ENCODE measurements at places on chromosomes 1 and 21.

GRCh38 chr1:36349241-36349671 lies 25.8 kb upstream of the EVA1B start:
- DNase-seq: no peak

DNA sequence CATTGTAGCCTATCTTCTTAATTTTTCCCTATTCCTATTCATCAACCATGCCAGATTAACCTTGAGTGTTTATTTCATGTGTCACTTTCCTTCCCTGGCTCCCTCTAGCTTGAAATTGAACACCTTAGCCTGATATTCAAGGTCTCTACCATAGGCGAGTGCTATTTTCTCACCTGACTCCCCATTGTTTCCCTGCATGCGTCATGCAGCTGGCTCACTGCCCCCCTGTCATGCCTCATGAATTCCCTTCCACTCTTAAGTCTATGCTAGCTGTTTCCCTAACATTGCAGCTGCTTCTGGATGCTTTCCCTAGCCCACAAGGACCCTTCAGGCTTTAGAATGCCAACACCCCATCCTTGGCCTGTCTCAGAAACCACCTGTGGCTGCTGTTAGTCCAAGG lies 56.7 kb upstream of the CD1D start:
- DNase-seq: no peak

DNA sequence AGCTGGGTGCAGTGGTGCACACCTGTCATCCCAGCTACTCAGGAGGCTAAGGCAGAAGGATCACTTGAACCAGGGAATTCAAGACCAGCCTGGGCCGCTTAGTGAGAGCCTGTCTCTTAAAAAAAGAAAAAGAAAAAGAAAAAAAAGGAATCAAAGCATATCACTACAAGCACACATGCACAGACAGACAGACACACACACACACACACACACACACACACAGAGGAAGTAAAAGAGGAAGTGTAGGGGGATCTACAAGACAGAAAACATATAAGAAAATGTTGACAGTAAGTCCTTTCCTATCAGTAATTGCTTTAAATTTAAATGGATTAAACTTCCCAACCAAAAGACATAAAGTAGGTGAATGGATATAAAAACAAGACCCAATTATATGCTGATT lies 180.3 kb downstream of the FAF1 start:
- DNase-seq: no peak

GRCh38 chr1:77874804-77875445 lies 13.5 kb upstream of the NEXN start:
- no peak for DNase-seq

DNA sequence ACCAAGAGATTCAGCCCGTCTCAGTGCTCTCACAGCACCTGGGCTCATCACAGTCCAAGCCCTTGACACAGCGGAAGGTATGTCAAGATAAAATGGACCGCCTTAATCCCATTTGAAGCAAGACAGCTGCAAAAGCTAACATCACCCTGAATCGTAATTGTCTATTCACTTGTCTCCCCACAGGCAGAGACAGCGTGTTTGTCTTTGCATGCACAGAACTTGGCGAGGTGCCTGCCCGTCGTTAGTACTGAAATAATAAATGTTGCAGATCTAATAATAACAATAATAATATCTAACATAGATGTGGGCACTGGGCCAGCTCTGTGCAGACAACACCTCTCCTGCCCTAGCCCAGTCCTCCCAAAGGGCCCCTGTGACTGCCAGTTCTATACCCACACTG lies 271.7 kb downstream of the NPHP4 start:
- no peak for DNase-seq

GRCh38 chr1:44652445-44653106 lies 21.7 kb downstream of the TMEM53 start:
- peak; percentile 58 for DNase-seq

- DNase-seq: no peak
Measured at GRCh38 chr1:223482132-223482531, 88.9 kb downstream of the CCDC185 start.

DNA sequence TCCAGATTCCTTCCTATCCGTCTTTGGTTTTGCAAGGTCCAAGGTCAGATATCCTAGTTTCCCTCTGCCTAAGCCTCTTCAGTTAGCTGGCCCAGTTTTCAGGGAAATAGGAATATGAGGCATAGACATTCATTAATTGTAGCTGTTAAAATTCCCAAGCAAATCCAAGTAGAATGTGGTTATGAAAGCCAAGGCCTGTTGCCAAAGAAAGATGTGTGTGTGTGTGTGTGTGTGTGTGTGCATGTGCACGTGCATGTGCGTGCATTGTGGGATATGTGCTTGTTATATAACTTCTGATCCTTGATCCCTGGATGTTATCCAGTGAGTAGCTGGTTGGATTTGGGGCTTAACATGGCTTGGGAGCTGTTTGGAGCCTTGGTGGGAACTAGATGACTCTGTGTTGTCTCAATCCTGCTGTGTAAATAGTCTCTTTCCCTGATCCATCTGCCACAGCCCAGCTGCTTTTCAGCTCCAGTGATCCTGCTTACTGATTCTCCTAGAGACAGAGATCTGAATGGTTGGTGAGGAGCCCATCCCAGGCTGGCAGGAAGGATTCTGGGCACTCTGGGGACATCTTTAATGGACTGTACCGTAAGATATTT lies 70.6 kb upstream of the GCLM start:
- DNase-seq: no peak

Measured in T-helper 2 cell (primary cell).